Stimulated activated CD4-positive, alpha-beta T cell treated with anti-CD3 and anti-CD28 coated beads, Interleukin-15, amount 100 ng/mL, for 1 hour (primary cell): ENCODE measurements at places on chromosomes 6 and 20.

DNA sequence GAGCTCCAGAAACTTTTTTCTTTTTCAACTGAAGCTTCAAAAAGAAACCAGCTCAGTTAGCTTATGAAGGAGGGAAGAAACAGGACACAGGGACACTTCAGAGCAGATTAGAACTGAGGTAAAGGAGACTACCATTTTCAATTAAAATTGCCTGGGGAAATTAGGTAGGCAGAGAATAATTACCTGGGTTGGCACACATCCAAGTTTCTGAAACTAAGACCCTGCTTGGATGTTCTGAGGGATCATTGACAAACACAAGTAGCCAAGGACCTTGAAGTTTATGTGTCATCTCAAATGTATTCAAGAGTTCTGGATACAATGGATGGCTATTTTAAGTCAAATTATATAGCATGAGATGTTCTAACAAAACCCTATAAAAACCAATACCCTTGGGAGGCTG is 137.6 kb downstream of the PLCB4 start:
- no peak for DNase-seq

DNA sequence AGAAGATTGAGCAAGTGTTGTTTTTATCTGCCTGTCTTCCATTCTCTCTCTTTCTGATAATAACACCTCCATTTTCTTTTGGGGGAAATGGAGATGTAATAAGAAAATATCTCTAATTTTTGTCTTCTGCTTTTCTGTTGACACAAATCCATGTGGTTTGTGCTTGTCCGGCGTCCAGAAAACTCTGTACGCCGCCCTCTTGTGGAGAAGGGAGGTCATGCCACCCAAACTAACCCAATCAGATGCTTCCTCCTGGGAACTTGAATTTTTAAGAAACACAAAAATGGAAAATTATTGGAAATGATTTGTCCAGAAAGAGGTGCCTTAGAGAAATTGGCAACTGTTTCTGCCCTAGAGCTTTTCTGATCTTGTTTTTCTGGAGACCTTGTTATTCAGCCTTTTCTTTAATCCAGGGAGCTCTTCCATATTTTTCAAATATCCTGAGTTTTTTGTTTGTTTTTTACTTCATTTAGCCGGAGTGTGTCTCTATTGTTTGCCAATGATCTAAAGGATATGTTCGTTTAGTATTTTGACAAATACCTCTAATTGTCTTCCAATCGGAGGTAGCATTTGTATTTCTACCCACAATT is 17.8 kb upstream of the FNDC1 start:
- no peak for DNase-seq

GRCh38 chr6:168791917-168792316 is 350.9 kb downstream of the SMOC2 start:
- no peak for DNase-seq

GRCh38 chr20:58941471-58941870 is 39.6 kb upstream of the NELFCD start:
- DNase-seq = no peak

DNA sequence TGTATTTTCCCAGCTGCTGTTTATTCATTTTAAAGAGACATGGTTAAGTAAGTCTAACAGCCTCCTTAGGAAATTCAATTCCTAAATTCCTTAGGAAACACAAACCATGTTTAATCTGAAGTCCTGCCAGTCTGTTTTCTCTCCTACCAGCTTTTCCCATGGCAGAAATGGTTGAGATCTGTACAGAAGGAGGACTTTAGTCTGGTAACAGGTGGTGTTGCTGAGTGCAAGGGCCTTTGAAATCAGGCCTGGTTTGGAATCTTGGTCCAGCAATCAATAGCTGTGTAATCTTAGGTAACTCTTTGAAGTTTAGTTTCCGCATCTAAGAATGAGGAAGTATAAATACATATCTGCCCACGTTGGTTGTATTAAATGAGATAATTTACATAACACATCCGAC is 232.5 kb downstream of the LAMA2 start:
- DNase-seq = no peak

- DNase-seq = no peak
These were observed 31.1 kb downstream of the LAMA4 start for GRCh38 chr6:112223070-112223861.

DNA sequence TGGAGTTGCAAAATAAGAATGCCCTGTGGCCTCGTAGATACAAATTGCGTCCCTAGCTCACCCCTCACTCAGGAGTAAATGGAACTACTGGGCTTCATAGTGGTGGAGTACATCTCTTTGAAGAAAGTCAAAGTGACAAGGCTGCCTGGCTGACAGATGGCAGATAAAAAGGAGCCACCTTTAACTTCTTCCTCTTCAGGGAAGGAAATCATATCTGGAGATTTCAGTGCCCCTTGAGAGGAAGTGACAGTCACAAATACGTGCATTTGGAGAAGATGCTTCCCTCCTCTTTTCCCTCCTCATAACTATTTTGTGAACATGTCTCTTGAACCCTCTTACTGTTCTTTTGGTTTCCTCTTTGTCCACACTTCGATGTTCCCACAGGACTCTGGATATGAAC is 43.2 kb downstream of the PPP1R3G start:
- no peak for DNase-seq

GRCh38 chr6:2181567-2181966 is 63.8 kb downstream of the GMDS start:
- DNase-seq = no peak

- DNase-seq = no peak
These were observed 43.3 kb downstream of the SCP2D1 start for GRCh38 chr20:18856873-18857272.

DNA sequence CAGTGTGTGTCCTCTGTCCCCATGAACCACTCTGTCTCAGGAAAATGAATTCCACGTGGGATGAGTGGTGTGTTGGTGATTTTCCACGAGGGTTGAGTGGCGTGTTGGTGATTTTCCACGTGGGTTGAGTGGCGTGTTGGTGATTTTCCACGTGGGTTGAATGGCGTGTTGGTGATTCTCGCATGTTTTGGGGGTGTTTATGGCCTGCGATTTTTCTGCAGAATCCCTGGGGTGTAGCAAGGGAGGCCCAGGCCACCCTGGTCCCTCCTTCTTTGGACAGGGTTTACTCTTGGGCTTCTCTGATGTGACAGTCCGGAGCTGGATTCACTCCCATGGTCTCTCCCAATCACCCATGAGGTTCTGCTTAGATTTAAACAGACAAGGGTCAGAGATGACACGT is 90.6 kb upstream of the FRMD1 start:
- DNase-seq = no peak

- no peak for DNase-seq
These were observed 39.5 kb upstream of the BEND3 start for GRCh38 chr6:107154801-107155160.

GRCh38 chr6:37576336-37576737 is 76.6 kb upstream of the CCDC167 start:
- DNase-seq = no peak

DNA sequence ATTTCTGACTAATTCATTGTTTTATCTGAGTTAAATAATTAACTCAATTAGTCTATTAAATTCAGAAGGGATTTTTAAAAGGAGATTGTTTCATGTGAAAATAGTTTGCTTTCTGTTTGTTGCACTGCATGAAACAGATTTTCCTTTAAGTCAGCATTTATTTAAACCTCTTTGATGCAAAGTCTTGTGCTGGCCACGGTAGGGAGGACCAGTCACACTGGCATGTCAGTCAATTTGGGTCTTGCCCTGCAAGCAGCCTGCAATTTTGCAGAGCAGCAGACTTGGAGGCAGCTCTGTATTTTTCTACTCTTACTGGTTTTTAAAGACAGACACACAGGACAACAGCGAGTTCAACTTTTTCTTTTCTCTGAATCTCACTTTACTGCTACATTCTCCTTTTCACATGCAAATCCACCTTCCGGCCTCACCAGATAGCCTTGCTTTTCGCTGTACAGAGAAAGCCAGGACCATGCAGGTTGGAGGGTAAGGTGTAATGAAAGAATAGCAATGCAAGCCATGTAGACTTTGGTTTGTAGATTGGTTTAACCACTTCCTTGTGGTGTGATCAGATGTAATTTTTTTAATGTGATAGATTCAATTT is 689.9 kb upstream of the AGPAT4 start:
- DNase-seq = no peak

DNA sequence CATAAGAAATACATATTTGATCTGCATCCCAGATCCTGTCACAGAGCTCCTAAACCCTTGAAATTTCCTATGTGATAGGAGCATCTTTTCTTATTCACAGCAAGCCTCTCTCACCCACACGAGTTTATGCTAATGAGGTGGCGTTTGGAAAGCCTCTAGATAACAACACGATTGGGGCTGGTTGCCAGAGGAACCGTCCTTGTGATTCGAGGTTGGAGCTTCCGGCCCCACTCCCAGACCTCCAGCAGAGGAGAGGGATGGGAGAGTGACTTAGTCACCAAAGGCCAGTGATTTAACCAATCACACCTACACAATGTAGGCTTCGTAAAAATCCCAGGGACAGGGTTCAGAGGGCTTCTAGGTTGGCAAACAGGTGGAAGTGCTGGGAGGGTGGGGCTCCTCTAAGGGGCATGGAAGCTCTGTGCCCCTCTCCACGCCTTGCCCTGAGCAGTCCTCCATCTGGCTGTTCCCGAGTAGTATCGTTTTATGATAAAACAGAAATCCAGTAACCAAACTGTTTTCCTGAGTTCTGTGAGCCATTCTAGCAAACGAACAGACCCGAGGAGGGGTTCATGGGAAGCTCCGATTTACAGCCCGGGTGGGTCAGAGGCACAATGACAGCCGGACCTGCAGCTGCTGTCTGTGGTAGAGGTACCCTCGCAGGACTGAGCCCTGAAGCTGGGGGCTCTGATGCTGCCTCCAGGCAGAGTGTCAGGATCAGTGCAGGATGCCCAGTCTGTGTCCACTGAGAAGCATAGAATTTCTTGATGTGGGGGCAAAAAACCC is 238.1 kb upstream of the ARID1B start:
- no peak for DNase-seq

- DNase-seq = no peak
These were observed 79.1 kb downstream of the RIMS1 start for GRCh38 chr6:71965404-71965803.

GRCh38 chr6:24985323-24985722 is 49.6 kb upstream of the RIPOR2 start:
- DNase-seq = no peak
